GM23248 (cell line): ENCODE measurements at places on chromosomes 6 and 20. TPM values are rescaled to one million over a fixed set of nuclear protein-coding genes. Genes with fewer than 3 reads are reported as not detected.

DNA sequence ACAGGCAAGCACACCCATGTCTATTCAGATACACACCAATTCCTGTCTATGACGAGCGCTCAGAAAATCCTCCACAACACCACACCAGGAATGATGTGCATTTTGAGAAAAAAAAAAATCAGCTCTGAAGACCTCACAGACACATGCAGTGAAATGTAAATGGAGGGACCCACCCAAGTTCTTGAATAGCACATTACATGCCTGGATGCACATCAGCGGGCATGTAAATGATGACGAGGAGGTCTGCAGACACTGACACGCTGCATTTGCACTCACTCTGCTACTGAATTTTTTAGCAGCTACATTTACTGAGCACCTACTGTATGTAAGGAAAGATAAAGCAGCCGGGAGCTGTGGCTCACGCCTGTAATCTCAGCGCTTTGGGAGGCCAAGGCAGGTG lies 14.7 kb downstream of the NRSN2 start:
- no peak for DNase-seq

- DNase-seq: peak; percentile 65
These were observed 148.7 kb downstream of the SOX4 start for GRCh38 chr6:21742238-21742660.

DNA sequence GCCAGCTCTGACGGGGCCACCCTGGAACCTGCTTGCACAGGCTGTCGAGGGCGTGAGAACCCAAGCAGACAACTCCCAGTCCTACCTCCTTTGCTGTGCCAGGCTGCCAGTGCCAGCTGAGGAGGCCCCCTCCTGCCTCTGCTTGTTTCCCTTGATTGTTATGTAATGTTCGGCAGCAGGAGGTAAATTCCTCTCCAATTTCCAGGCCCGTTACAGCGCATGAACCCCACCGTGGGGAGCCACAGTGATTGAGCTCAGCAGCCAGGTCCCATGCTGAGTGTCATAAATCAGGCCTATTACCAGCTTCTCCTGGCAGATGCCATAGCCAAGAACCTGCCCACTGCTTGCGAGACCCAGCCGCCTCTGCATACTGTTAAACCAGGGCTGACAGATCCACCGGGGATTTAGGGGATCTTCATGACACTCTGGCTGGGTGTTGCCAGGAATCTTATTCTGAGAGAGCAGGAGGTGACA lies 320.5 kb downstream of the DHX35 start:
- DNase-seq: no peak

GRCh38 chr6:11172501-11173327 lies 59.8 kb downstream of the NEDD9 start:
- peak; percentile 50 for DNase-seq

DNA sequence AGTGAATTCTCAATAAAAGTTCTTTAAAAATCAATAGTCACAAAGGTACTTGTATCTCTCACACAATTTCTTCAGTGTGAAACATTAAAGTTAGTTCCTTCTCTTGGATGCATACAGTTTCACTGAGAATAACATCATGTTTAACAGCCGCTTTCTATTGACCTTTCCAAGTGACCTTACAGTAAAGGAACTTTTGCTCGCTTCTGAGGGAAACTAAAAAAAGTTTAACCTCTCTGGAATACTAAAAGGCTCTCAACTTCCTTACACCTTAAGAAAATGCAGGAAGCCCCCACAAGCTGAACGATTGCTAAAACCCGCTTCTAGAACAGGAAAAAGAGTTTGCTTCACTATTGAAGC lies 1.3 kb downstream of the RRAGD start:
- no peak for DNase-seq

DNA sequence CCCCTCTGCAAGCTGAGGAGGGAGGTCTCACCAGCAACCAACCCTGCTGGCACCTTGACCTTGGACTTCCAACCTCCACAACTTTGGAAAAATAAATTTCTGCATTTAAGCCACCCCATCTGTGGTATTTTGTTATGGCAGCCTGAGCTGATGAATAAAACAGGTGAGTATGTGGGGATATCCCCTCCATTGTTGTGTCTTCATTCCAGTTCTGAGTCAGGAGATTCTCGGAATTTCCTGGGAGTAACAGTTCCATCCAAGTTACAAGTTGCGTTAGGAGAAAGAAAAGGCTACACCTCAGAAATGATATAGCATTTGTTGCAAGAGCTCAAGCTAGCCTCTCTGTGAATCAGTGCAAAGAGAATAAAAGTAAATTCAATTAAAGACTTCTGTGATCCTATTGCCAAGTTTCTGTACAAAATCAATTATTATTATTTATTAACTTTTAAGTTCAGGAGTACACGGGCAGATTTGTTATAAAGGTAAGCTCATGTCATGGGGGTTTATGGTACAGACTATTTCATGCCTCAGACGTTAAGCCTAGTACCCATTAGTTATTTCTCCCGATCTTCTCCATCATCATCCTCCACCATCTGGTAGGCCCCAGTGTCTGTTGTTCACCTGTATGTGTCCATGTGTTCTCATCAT lies 153.0 kb downstream of the NKAIN2 start:
- DNase-seq: no peak

- no peak for DNase-seq
These were observed 229.0 kb downstream of the CDKAL1 start for GRCh38 chr6:20763296-20763695.

DNA sequence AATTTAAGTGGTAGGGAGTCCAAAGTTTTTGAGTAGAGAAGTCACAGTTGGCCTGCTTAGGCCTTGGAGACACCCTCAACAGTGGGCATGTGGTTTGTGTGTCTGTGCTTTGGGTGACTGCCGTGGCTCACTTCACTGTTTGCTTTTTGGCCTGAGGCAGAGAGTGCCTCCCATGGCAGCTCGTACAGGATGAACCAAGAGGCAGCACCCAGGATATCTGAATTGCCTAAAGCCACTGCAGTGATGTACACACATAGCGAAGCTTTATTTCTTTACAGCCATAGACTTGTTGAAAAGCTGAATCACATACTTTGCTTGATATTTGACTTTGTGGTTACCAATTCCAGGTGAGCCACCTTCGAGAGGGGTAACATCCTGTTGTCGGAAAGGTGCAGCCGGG lies 21.6 kb downstream of the RREB1 start:
- no peak for DNase-seq

- peak; percentile 83 for DNase-seq
These were observed 137.5 kb upstream of the SHLD1 start for GRCh38 chr20:5612581-5613301.

DNA sequence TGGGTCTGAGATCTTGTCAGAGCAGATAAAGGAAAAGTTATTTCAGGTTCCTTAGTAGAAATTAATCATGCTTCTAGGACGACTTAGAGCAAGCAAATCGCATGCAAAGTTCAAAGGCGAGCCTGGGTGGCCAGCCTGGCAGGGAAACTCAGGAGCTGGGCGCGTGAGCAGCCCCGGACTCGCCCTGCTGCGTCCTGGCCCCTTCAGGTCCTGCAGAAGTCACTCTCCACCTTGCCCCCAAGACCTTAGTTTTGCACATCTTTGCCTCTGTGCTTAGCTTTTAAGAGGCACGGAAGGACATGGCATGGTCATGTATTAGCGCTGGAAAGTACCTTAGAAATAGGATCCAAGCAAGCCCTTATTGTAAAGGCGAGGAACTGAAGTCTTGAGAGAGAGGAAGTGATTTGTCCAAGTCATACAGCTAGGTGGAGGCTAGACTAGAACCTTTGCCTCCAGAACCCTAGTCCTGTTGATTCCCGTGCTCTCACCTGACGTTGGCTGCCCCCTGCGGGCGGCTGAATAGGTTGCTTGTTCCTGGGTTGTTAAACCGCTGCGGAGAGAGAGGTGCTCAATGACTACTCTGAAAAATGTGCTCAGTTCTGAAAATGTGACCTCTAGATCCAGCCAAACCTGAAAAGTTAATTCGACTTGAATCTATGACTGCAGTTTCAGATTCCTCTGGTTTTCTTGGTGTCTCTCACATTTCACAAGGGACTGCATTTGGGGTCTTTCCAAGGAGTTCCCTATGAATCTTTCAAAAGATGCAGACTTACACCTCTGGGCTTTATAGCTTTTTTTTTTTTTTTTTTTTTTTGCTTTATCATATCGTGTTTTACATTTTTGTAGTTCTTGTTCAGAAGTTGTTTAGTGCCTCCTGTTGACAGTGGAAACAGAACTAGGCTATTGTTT lies 2.7 kb downstream of the MYB start:
- DNase-seq: peak; percentile 28

Gene RAD21L1
- not detected in 2 replicates for total RNA-seq

Gene PNISR
- total RNA-seq: 46.6 and 56.3 TPM in 2 replicates

Gene KCNQ5
- 10.8 and 15.8 TPM in 2 replicates for total RNA-seq

Gene ME1
- 1.5 and 4.0 TPM in 2 replicates for total RNA-seq

Gene NSFL1C
- total RNA-seq: 22.2 and 32.0 TPM in 2 replicates

Gene IER3
- total RNA-seq: 148 and 156 TPM in 2 replicates

Gene SEL1L2
- not detected in 2 replicates for total RNA-seq

Gene TGM2
- 311 and 339 TPM in 2 replicates for total RNA-seq

Gene TGM3
- total RNA-seq: 0.11 TPM in 1 of 2 replicates, not detected in the other
